Stimulated activated CD4-positive, alpha-beta T cell treated with anti-CD3 and anti-CD28 coated beads, Interleukin-4, amount 100 ng/mL, for 48 hours (primary cell): ENCODE measurements at places on chromosomes 7 and 10.

DNA sequence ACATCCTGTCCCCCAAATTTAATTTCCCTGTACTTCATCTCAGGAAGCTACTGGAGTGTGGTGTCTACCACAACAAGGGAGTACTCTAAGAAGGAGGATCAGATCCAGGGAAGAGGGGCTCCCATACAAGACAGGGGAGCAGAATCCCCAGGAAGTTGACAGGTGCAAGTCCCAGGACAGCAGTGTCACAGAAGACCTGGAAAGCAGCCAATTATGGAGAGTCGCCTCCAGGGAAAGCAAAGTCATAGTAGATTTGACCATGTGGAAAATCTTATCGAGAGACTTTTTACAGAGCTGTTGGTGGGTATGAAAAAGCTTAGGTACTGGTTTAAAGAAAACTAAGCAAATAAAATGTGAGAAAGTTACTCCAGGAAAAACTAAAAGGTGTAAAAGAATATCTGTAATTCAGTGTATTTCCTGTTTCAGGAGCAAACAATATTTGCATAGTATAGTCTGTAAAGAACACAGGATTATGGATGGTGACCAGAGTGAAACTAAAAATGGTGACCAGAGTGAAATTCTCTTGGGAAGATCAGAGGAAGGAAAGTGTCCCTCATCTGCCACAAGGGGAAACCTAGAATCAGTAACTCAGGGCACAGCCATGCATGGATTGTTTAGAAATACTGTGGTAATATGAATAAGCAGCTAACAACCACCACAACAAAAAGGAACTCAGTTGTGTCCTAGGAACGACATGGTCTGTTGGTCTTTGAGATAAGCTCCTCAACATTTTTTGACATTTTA lies 44.5 kb downstream of the LANCL2 start:
- no peak for DNase-seq

GRCh38 chr7:2941216-2941859 lies 97.2 kb upstream of the GNA12 start:
- DNase-seq = no peak

DNA sequence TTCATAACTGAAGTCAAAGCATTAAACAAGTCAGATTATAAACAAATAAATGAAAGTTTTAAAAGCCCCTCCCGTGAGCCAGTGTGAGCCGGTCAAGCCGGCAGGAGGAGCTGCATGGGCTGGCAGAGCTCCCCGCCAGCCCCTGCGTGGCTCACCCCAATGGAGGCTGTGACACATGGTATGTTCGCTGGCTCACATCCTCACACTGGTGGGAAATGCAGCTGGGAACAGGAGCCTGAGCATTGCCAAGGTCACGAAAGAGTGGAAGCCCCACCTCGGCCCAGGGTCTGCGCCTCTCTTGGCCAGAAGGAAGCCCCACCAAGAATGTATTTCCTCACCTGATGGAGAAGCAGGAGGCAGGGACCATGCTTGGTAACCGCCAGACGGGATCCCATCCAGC lies 261.7 kb upstream of the TCERG1L start:
- DNase-seq = no peak

GRCh38 chr10:46298477-46299285 lies 11.9 kb downstream of the ANTXRL start:
- DNase-seq = no peak

- no peak for DNase-seq
Observed at GRCh38 chr7:80923211-80923612, 4.4 kb upstream of the SEMA3C start.

GRCh38 chr10:110076559-110077318 lies 69.0 kb downstream of the ADD3 start:
- DNase-seq = no peak

GRCh38 chr7:79504607-79505389 lies 51.3 kb upstream of the MAGI2 start:
- no peak for DNase-seq

- no peak for DNase-seq
Observed at GRCh38 chr7:33698041-33698440, 207.3 kb upstream of the BMPER start.

DNA sequence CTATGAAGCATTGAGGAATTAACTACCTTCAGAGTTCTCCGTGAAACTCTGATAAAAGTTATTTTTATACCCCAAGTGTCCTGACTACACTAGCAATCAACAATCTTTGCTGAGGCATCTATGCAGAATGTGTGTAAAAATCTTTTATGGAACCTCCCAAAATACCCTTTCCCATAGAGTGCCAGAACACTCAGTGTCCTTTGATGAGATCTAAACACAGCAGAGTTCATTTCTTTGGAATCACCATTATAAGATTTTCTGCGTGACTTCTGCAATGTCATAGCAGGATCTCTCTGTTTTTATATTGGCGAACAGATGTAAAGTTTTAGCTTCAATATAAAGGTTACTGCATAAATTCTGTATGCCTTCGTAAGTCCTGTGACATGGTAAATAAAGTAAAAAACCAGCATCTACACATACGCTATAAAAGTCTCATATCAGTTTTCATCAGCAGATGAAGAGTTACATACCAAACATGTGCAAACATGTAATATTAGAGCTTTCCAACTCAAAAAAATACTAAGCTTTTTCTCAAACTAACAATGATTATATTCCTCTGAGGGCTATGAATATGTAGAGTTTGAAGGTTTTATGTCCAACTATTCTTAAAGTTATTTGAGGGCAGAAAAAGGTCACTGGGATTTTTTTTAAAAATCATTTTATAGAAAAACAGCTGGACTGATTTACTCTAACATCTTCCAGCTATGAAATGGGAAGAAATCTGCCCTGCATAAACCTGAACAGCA lies 67.2 kb downstream of the SKIDA1 start:
- no peak for DNase-seq

DNA sequence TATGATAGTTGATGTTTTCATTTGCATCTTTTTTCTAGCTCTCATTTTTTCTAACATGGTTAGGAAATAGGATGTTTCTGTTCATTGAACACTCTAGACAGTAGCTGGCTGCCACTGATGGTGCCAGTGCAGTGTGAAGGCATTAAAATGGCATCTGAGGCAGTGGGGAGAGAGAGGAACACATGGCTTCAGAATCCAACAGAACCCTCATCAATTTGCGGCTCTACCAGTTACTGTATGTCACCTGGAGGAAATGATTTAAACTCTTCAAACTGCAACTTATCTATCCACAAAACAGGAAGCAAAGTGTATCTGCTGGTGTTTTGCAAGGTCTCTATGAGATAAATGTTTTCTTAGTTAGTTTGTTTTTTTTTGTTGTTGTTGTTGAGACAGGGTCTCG lies 305.2 kb upstream of the PRKCQ start:
- DNase-seq = no peak

- DNase-seq = peak; percentile 49
Observed at GRCh38 chr7:924541-925231, 29.8 kb downstream of the ADAP1 start.

DNA sequence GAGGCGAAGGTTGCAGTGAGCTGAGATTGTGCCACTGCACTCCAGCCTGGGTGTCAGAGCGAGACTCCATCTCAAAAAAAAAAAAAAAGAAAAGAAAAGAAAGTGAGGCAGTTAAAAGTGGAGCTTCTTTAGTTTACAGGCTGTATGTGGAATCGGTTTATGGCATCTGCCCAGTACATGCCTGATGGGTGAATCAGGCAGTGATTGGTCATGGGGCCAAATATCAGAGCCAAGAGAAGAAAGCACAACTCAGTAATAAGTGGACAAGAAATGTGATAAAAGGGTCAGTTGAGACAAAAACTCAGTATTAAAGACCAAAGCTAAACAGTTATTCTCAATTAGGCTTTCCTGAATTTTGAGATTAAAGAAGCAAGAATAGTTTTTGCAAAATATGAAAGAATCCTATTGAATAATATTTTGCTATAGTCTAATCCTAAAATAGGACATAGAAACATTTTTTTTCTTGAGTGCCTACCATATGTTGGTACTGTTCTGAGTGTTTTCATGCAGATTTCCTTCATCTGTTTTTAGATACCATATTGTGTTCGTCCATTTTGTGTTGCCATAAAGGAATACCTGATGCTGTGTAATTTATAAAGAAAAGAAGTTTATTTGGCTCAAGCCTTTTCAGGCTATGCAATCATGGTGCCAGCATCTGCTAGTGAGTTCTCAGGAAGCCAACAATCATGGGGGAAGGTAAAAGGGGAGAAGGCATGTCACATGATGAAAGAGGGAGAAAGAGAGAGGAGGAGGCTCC lies 14.4 kb downstream of the CDC14C start:
- no peak for DNase-seq

DNA sequence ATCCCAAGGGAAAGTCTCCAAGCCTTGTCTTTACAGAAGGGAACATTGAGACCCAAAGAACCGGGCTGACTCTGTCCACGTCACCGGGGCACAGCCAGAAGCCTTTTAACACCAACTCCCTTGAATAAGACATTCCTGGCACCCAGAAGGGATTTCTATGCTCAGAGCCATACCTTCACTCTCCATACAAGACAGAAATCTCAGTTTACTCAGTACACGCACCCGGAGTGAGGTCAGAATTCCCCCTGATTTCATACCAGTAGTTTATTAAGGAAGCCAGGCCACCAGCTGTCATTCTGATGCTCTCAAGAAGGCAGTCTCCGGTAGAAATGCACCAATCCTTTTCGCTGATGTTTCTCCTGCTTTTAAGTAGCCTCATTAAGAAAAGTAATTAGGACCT lies 134.2 kb upstream of the KCNMA1 start:
- DNase-seq = no peak

DNA sequence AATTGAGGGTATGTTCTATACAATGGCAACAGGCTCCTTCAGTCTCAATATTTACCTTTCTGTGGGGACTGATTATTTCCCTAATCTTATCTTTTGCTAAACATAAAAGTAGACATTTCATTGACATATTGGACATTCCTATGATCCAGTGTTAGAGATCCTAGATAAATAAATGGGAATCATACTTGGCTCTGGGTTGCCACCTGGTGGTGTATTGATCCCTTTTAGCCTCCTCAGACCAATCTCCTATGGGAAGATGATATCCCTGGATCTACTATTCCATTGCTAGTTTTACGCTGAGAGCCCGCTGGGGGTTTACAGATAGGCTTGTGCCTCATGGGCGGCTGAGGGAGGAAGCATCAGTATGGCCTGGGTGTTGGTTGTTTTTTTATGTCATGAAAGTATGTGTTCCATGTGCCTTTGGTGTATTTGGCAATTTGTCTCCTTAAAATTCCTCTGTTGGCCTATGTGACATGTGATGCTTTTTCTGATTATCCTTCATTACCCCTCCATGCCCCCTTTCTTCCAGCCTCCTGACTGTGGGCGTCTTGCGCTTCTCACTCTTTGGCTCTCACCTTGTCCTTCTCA lies 18.8 kb downstream of the CELF2 start:
- no peak for DNase-seq

DNA sequence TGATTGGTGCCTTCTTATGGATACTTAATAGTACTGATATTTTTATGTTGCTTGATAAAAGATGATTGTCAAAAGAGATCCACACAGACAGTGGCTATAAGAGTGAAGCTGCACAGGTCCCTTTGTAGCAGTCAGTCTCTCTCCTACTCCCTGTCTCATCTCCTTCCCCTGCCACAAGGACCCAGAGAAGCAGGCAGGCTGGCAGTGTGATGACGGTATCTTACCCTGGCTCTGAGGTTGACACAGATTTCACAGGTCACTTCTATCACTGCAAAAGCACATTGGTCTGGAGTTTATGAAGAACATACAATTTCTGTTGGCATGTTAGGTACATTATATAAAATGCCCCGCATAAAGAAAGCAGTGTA lies 64.4 kb upstream of the AHR start:
- DNase-seq = peak; percentile 13

DNA sequence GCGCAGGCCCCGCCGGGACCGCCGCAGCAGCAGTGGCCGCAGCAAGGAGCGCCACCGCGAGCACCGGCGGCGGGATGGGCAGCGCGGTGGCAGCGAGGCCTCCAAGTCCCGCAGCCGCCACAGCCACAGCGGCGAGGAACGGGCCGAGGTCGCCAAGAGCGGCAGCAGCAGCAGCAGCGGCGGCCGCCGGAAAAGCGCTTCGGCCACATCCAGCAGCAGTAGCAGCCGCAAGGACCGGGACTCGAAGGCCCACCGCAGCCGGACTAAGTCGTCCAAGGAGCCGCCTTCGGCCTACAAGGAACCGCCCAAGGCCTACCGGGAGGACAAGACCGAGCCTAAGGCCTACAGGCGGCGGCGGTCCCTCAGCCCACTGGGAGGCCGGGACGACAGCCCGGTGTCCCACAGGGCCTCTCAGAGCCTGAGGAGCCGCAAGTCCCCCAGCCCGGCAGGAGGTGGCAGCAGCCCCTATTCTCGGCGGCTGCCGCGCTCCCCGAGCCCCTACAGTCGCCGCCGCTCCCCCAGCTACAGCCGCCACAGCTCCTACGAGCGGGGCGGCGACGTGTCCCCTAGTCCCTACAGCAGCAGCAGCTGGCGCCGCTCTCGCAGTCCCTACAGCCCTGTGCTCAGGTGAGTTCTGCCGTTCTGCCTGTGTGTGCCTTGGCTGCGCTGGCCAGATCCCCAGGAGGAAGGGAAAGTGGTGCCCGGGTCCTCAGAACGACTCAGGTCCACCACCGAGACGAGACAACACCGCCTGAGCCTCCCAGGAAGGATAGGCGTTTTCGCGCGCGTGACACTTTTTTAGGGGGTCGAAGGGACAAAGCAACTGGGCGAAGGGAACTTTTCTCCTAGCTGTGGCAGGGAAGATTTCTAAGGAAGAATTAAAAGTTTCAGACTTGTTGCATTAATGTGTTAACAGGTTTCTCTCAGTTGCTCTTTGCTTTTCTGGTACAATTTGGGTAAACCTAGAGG lies 1.5 kb downstream of the CDK13 start:
- peak; percentile 56 for DNase-seq

DNA sequence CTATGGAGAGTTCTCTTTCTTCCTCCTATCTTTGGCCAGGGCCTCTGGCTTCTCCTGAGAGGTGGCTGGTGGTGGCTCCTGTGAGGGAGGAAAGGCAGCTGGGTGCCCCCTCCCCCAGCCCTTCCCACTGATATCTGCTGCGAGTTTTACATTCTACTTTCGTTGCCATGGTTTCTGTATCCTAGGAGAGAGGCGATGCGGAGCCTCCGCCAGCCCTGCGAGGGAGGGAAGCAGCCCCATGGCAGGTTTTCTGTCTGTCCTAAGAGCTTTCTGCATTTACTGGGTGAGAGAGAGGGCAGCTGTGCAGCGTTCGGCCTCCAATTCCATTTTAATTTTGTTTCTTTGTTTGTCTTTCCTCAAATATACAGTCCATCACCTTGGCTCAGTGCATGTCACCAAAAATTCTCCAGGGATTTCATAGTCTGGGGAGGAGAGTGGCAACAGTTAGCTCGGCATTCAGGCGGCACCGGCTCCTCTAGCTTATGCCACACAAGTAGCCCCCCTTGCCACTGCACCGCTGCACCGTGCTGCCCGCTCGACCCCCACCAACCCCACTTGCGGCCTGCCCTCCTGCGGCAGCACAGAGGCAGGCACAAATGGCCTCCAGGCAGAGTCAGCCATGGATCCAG lies 20.4 kb downstream of the DNAJB12 start:
- DNase-seq = no peak

DNA sequence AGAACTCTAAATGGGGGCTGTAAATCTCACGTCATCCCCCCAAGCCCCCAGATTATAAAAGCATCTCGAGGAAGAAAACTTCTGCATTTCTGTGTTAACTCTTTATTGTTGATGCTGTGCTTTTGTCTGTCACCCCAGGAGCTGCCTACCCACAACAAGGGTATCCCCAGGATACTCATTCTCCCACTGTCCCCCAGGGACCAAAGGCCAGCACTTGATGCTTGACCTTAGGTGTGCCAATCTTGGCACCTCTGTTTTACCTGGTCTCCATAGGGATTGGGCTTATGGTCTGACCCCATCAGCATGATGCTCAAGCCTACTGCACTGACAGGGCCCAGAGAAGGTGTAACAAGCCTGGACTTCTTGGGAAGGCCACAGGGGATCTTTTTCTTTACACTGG lies 225.9 kb upstream of the AGK start:
- no peak for DNase-seq

- DNase-seq = no peak
Observed at GRCh38 chr10:125103924-125104323, 56.4 kb downstream of the CTBP2 start.
